ENCODE measurements at places on chromosomes 6 and 20. TPM values are rescaled to one million over a fixed set of nuclear protein-coding genes. Genes with fewer than 3 reads are reported as not detected.

Gene ZKSCAN3
- total RNA-seq = 2.2 TPM

Gene TNF
- total RNA-seq = 165 TPM

Gene LTA
- 733 TPM for total RNA-seq

Gene MRPS26
- total RNA-seq = 155 TPM

Gene SIRPB2
- total RNA-seq = not detected

Gene PIGU
- 21.3 TPM for total RNA-seq

Gene SLC17A2
- total RNA-seq = not detected

Gene TFAP2B
- total RNA-seq = not detected

Gene CD109
- total RNA-seq = 7.2 TPM

Gene ARG1
- not detected for total RNA-seq

Gene C6orf52
- 2.4 TPM for total RNA-seq

Gene POPDC3
- total RNA-seq = not detected

Gene GPX6
- not detected for total RNA-seq

Gene ESF1
- 17.9 TPM for total RNA-seq

Gene SRMS
- total RNA-seq = not detected

Gene VEGFA
- 35.1 TPM for total RNA-seq

Gene C20orf144
- total RNA-seq = 0.31 TPM

Gene SLC35F1
- total RNA-seq = 0.14 TPM

Gene EPPIN
- not detected for total RNA-seq

Gene SEL1L2
- not detected for total RNA-seq

Gene CFAP61
- not detected for total RNA-seq

Gene MCHR2
- total RNA-seq = not detected

Gene SMOC2
- total RNA-seq = not detected

Gene ECT2L
- total RNA-seq = not detected

Gene PPP2R5D
- 60.2 TPM for total RNA-seq

Gene C6orf58
- total RNA-seq = not detected

Gene IL20RA
- not detected for total RNA-seq

Gene CCM2L
- total RNA-seq = not detected

Gene GPR63
- total RNA-seq = 1.7 TPM

Gene NPEPL1
- 17.8 TPM for total RNA-seq

Gene CLVS2
- not detected for total RNA-seq

Gene C6orf163
- total RNA-seq = 1.1 TPM

Gene ADAM33
- not detected for total RNA-seq

Gene TFB1M
- total RNA-seq = 45.1 TPM

Gene TPD52L1
- 1.4 TPM for total RNA-seq

Gene ESR1
- total RNA-seq = 0.10 TPM

Gene ADGRF5
- total RNA-seq = not detected

Gene HRH3
- not detected for total RNA-seq

Gene LCA5
- 0.21 TPM for total RNA-seq

Gene LATS1
- total RNA-seq = 19.1 TPM

Gene ZBP1
- 1.1 TPM for total RNA-seq

Gene SLC16A10
- 3.4 TPM for total RNA-seq

Gene KIF13A
- 0.07 TPM for total RNA-seq
